Suppressor macrophage treated with lipopolysaccharide for 1 hour (primary cell): ENCODE measurements at places on chromosomes 2 and 18.

DNA sequence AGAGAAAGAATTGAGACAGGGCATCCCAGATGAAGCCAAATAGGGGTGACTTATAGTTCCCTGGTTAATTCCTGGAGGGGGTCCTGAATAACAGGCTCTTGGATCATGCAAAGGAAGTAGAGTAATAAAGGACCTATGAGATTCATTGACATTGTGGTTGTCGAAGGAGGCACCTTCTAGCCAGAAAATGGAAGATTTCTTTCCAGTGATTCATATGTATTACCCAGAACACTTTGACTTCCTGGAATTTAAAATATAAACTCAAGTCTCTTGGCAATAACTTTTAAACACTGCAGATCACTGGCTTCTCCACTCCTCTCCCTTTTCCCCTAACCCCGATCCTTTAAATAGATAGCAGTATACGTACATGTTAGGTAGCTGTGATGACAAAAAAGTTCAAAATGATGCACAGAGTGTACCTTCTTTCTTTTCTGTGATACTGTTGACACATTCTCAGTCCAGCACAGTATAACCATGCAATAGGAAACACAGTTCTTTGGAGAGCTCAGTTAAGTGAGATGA, 211.8 kb downstream of the LTBP1 start:
- DNase-seq: no peak

DNA sequence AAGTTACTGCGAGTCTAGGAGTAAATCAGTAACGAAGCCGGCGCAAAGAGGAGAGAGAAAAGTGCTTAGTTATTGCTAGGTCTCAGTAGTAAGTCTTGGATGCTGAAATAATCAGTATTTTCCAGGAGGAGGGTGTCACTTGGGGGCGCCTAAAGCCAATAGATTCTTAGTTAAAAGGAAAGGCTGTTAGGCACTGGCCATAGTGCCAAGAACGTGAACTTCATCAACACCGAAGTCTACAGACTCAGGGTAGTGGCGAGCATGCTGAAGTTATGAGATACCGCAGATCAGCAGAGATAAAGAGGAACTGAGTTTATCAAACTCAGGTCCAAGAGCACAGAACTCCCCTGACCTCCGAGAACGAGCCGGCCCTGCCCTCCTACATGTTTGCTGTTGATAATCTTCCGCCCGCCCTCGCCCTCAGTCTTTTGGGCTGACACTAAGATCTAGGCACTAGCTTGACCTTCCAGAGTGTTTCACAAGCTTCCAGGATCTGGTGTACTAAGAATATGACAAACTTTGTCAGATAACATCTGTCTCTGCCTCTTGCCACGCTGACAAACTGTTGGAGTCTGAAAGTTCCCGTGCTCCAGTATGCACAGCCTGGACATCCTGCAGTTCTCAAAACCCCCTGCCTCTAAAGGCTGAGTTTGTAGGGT, 49.2 kb downstream of the CYB5A start:
- DNase-seq: peak; percentile 13

DNA sequence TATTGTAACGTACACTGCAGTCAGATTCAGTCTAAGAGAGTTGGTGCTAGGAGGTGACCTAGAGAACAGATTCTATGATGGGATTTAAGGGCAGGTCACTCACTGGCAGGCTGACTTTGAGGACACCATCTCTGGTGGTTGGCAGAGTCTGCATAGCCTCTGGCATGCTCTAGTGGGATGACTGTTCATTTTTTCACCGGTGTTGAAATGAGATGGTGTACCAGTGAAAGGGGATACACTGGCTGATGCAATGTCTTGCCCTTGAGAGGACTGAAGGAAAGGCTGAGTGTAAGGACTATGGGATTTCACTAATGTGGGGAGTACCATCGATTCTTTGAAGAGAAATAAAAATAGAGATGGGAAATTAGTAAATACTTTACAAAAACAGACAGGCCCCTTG, 186.9 kb upstream of the PIEZO2 start:
- DNase-seq: peak; percentile 1

DNA sequence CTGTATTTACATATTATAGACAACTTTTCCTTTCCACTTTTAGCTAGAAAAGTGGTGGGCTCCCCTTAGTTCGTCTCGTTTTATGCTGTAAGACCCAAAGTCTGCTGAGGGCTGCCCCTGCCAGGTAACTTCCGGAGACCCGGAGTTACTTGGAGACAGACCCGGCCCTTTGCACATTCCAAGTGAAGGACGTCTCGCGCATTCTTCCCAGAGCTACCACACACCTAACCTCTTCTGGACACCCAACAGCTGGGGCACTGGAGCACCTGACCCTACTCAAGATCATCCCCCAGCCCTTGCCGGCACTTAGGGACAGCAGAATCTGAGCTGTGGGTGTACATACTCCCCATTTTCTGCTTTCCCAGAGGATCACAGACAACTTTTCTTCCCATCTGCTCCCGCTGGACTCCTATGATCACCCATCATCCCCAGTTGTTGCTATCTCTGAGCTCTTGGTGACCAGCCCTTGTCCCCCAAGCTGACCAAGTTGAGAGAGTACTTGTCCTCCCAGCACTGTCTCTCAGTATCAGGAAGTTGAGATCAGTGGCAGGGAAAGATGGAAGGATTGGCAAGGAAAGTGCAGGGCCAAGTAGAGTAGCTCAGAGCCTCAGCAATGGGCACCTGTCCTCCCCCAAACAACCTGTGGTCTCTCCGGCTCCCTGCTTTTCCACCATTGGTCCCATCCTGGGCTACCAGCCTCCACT, 8.4 kb upstream of the SATB2 start:
- DNase-seq: no peak

DNA sequence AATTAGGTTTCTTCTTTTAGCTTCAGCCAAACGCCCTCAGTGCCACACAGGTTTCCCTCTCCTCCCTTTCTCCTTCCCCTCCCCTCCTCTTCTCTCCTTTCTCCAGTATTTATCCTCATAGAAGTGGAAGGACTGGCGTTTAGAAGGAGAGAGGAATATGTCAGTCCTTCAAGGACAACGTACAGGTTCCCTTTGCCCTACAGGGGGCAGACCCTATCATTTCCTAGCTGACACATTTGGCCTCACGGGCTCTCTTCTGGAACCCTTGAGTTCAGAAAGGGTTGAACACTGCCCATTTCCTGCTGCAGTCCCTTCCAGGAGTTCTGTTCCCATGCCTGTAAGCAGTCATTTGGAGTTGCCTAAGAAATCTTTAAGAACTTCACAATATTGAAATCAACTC, 46.1 kb downstream of the CDCA7 start:
- peak; percentile 33 for DNase-seq

DNA sequence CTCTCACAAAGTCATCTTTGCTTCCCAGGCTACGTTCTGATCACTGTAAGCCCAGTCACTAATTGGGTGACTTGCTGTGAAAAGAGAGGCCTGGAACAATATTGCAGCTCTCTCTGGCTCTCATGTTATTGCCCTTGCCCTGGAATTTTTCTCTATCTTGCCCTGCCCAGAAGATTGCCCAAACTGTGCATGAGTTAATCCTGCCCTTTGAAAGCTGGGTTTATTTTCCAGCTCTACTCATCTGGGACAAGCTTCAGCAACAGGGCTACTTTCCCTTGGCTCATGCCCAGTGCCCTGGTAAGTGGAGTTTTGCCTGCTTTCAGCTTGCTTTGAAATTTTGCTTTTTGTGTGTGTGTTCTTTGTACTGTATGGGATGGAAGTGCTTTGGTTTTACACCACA, 6.9 kb upstream of the EHBP1 start:
- DNase-seq: no peak

GRCh38 chr2:190986221-190986953, 27.6 kb downstream of the STAT1 start:
- no peak for DNase-seq

DNA sequence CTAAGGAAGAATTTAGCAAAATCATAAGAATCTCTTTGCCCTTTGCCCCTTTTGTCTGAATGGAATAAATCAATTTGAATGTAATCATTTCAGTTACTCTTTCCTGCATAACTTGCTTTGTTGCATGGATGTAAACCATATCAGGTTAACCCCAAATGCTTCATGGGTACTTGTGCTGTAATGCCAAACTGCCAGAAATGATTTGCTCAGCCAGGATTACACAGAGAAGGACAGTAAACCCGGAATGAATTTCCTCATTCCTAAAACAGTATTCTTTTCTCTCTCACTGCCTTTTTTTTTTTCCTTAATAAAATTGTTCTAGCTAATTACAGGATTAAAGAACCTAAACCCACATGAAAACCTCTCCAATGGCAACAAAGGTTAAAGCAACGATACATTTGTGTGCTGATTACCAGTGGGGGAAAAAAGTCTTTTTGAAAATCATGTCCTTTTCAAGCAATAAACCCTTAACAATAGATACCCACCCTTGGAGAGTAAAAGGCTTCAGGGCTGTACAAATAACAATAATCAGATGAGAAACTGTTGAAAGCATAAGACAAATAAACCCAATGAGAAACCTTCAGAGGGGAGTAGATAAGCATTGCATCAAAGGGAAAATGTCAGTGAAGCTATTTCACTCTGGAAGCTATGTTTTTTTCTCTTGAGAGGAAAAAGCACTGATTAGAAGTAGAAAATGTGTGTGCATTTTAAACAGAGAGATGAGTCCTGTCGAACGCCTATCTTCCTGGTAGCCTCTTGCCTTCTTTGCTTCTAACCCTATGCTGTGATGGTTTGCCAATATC, 275.3 kb downstream of the CDH2 start:
- no peak for DNase-seq
